ENCODE measurements at places on chromosomes 3 and 15.

- peak; percentile 2 for DNase-seq
Measured at GRCh38 chr15:98823012-98823458, 174.7 kb downstream of the IGF1R start.

- DNase-seq = no peak
Measured at GRCh38 chr3:46854555-46854991, 8.7 kb downstream of the MYL3 start.

DNA sequence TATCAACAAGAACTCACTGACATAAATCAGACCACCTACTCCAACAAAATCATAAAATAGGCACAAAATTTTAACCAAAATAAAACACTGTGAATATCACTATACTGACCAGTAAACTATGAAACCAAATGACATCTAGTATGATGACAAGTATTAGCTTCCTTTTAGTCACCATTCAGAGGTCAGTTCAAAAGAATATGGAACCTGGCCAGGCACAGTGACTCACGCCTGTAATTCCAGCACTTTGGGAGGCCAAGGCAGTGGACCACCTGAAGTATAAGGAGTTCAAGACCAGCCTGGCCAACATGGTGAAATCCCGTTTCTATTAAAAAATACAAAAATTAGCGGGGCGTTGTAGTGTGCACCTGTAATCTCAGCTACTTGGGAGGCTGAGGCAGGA, 65.8 kb downstream of the SMARCC1 start:
- no peak for DNase-seq

DNA sequence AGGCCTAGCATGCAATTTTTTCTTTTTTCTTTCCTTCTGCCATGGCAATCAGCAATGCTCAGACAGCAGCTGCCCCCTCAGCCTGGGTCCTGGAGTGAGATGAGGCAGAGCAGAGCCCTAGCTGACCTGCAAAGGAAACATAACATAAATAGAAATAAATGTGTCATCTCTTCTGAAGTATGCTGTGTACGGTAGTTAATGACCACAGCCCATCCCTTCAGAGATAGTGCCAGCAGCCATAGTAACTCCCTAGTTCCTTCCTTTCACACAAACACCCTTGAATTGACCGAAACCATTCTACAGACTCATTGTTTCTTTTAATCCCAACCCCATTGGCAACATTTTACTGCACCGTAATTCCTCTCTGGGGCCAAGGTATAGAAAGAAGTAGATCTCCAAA, 8.4 kb upstream of the CD47 start:
- no peak for DNase-seq

DNA sequence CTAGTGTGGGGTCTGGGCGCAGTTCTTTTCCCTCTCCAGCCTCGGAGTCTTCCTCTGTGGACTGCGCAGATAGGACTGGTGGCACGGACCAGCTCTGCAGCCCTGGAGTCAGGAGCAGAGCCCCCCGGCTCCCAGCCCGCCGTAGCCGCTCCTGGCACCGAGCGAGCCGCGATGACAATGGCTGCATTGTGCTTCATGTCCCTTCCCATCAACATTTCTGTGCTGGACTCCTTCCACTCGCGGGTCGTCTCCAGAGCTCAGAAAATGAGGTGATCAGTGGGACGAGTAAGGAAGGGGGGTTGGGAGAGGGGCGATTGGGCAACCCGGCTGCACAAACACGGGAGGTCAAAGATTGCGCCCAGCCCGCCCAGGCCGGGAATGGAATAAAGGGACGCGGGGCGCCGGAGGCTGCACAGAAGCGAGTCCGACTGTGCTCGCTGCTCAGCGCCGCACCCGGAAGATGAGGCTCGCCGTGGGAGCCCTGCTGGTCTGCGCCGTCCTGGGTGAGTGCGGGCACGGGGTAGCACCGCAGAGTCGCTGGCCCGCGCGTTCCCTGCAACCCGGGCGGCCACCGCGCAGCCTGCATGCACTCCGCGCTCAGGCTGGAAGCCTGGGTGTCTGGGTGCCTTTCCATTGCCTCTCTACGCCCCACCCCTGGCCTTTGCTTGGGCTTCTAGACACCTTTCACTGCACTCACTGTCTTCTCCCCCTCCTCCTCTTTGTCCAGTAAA, at the start of gene TF:
Gene TF, plus strand, starts transcription at position 413 of the 731 bp plus-strand sequence. Its CDS starts 48 bp downstream, at position 461.
- DNase-seq = no peak

DNA sequence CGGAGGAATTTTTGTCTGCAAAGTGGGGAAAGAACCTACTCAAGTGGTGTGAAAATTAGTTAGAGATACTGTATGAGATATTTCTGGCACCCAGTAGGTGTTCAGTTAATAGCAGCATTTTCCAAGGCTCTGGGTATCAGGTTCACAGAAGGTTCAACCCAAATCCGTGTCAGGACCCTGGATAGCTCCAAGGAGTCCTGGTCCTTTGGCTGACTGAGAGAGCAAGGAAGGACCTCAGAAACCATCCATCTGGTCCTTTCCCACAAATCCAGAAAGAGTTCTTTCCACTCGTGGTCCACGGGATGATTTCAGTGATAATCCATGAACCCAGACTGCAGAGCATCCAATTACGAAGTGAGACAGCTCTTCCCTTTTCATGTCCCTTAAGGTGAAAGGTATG, 51.4 kb downstream of the SLC6A11 start:
- no peak for DNase-seq

GRCh38 chr15:57705746-57706404, 639 bp upstream of the POLR2M start:
- no peak for DNase-seq

- no peak for DNase-seq
Measured at GRCh38 chr3:127959873-127960272, 44.8 kb downstream of the KBTBD12 start.

- DNase-seq = no peak
Measured at GRCh38 chr15:83561661-83562060, 92.3 kb upstream of the ADAMTSL3 start.

DNA sequence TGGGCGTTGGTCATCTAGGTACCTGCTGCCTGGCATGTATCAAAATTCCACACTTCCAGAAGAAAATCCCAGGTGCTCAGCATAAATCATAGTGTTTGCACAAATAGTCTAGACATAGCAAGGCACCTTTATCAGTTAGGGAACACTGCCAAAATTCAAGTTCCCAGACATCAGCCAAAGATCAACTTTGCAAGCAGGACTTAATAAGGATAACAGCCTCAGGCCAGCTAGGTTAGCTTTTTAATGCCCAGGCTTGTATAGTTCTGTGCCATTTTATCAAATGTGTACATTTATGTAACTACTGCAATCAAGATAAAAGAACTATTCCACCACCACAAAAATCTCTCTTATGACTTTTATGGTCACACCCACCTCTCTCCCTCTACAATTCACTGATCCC, 30.7 kb downstream of the DZIP3 start:
- DNase-seq = no peak

DNA sequence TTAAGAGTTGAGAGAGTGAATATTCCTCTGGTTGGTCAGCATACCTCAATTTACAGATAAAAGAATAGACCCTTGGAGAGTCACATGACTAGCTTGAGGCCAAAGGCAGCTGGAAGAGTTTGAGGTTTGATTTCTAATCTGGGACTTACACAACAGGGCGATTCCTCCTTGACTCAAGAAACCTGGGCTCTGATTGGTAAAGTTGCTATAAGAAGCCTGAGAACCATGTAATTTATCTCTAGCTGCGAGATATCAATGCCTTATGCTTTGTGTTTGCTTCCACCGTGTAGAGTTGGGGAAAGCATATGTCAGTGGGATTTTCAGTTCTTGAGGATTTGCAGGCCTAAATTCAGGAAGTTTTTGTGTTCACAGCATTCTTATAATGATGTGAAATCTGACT, 206.0 kb downstream of the KLHL25 start:
- DNase-seq = no peak

GRCh38 chr3:54628888-54629441, 298.9 kb downstream of the LRTM1 start:
- DNase-seq = no peak

GRCh38 chr15:74530771-74531143, 10.3 kb upstream of the ARID3B start:
- no peak for DNase-seq

DNA sequence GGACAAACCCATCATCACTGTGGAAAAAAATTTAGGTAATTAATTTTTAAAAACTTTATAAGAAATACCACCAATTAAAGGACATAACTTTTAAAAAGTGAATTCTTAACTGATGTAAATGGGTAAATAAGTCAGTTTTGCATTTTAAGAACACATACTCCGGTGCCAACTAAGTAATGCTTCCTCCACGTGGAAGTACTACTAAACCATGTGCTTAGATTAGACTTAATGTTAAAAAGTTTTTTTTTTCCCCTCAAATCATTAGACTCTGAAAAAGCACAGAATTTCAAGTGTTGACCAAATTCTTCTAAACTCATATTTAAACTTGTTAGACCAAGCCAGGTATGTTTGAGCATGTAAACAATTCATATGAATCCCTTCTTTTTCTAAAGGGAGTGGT, 242.0 kb downstream of the NFKBIZ start:
- DNase-seq = no peak

GRCh38 chr15:63061975-63062374, 19.4 kb downstream of the TPM1 start:
- no peak for DNase-seq

GRCh38 chr15:59887211-59887610, 116.9 kb upstream of the FOXB1 start:
- no peak for DNase-seq

DNA sequence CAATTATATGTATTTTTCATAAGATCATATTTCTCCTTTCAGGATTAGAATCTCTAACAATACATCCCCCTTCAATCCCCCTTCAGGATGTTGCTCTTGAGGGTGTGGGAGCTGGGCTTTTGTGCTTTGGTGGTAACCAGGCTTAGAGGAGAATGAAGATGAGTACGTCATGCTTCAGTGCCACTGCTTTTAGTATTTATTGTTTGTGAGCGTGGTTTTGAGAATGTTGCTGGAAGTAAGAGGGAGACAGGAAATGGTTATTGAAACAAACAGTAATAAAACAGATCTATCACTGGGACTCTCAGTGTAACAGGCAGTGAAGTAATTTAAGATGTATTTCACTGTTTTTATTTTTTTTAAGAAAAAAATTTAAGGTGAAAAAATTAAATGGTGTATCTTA, 35.3 kb downstream of the GBE1 start:
- DNase-seq = no peak

- DNase-seq = no peak
Measured at GRCh38 chr3:162847511-162847910, 1350.9 kb downstream of the OTOL1 start.

GRCh38 chr15:80958818-80959495, 30.7 kb downstream of the MESD start:
- no peak for DNase-seq

DNA sequence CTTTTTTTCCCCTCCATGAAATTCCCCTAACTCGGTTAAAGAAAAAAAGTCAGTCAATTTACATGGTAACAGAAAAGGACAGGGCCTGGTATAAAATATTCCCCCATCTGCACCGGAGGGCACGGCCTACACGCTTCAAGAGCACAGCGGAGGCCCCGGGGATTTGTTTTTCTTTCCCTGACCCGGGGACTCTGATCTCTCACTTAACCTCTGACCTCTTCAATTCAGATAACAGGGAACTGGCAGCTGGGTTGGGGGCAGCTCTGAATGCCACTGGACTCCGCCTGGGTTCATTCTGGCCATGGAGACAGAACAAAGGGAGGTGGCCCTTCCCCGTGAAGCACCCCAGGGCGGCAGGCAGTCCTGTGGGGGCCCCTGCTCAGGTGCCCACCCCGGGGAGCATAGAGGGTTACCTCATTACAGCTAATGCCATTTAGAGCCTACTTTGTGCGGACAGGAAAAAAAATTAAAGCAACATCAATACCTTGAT, 257.5 kb downstream of the SHQ1 start:
- no peak for DNase-seq

GRCh38 chr3:179687967-179688535, 35.2 kb downstream of the USP13 start:
- no peak for DNase-seq

GRCh38 chr3:20648921-20649381, 462.9 kb upstream of the SGO1 start:
- DNase-seq = no peak

DNA sequence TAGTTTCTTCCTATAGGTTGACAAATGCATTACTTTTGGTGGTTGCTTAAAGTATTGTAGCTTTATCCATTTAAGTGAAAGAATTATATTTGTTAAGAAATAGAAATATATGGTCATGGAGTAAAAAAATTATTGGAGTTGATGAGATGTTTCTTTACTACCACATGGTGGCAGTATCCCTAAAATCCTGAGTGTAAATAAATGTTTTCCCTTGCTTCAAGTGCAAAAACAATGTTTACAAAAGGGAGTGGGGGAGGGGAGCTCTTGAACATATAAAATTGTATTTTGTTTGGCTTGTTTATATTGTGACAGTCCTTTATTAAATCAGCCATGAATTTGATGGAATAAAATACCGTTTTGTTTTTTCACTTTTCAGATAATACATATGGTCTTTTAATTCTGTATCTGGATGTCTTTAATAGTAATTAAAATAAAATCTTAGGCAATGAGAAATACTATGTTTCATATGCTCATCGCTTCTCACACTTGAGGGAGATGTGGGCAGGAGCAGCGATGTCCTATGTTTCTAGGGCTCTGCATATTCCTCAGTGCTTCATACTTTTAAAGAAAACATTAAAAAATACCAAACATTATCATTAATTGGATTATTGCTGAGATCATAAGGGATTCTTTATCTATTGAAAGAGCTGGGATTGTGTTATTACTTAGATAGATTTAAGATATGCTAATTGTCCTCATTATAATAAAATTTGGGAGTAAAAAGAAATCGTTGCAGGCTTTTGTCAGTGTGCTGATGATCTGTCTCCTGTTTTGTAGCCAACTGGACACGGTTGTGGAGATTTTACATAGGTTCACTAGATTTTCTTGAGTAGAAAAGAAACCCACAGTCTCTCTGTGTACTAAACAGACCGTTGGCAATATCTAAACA, 349.7 kb downstream of the TUSC7 start:
- DNase-seq = no peak

DNA sequence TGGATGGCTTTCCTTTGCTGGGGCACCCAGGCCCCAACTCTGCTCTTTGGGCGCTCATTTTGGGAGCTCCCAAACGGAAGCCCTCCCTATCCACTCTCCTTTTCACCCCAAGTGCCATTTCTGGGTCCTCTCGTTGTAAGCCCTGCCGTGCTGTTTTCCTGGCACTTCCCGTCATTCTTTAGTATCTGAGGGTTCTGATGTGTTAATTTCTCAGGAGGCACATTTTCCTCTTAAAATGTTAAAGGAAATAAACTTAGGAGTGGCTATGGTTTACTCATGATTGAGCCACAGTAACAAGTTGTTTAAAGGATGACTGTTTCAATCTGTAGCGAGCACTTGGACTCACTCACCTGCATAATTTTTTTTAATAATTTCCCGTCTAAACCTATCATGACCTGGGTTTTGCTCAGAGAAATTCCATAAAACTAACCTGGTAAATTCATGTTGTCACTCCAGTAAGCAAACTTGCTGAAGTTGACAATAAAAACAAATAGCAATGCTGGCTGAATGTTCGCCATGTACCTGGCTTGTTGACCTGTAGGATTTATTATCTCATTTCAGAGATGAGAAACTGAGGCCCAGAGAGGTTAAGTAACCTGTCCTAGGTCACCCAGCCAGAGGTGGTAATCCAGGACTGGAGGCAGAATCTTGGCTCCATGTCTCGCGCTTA, 10.6 kb downstream of the ALDH1A3 start:
- no peak for DNase-seq

- DNase-seq = no peak
Measured at GRCh38 chr3:43210049-43211027, 76.0 kb upstream of the SNRK start.

- DNase-seq = no peak
Measured at GRCh38 chr15:44633603-44634002, 29.9 kb downstream of the SPG11 start.
